Activated T-cell treated with anti-CD3 and anti-CD28 coated beads, Interleukin-2, amount 50 U/mL, for 24 hours (primary cell): ENCODE measurements at places on chromosomes 4 and X.

DNA sequence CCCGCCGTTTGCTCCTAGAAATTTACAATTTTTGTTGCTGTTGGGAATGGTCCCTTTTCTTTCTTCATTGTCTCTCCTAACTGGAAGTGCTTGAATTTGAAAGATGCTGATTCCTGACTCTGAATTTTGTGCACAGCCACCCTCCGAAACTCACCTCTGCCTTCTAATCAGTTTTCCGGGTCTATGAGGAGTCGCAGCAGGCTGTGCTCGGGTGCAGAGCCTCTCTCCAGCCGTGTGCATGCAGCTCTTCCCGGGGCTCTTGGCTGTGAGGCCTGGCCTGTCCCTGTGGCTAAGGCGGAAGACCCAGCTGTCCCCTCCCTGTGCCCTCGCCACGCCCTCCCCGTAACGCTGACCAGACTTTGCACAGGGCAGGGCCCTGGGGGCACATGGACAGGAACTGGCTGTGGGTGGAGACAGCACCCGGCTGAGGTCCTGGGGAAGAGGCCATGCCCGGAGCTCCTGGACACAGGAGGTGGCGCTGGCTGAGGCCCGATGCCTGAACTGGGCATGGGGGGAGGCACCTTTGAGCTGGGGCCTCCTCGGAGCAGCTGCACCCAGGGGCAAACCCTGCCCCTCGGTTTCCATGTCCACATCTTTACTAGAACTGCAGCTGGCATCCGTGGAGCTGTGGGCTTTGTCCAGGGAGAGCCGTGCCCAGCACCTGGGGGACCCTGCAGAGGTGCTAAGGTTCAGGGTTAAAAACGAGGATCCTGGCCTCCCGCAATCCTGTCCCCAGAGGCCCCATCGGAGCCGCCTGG, 32.6 kb upstream of the SPON2 start:
- peak; percentile 11 for DNase-seq

DNA sequence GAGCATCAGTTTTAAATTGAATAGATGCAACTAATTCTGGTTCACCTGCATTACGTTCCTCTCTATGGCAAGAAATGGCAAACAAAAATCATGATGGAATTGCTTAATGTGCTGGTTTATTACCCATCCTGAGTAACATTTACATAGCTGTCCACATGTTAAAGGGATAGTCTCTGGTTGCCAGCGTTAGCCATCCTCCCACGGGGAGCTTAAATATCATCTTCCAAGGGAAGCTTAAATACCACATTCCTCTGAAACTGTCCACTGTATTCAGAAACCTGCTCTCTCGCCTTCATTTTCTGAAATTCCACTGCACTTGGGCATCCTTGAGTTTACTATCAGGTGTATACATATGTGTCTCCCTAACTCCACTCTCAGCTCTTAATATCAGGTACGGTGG, 586.6 kb downstream of the TLL1 start:
- DNase-seq, result no peak

GRCh38 chr4:182863501-182863900, 53.7 kb downstream of the DCTD start:
- no peak for DNase-seq

GRCh38 chr4:126708716-126709115, 924.0 kb upstream of the INTU start:
- no peak for DNase-seq

DNA sequence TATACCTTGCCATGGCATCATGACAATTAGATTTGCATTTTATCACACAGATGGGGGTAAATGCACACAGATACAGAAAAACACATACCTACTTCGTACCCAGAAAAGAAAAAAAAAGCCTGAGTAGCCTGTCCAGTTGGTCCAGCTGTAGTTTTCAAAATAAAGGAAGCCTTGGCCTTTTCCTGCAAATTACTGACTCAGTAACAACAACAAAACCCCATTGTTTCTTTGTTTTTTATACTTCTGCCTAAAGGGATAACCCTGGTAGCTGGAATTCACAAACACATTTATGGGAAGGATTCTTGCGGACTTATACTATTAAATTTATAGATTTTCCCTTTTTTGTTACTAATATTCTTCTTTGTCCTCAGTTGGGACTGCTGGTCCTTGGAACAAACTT, 156.4 kb upstream of the PCDH10 start:
- no peak for DNase-seq

DNA sequence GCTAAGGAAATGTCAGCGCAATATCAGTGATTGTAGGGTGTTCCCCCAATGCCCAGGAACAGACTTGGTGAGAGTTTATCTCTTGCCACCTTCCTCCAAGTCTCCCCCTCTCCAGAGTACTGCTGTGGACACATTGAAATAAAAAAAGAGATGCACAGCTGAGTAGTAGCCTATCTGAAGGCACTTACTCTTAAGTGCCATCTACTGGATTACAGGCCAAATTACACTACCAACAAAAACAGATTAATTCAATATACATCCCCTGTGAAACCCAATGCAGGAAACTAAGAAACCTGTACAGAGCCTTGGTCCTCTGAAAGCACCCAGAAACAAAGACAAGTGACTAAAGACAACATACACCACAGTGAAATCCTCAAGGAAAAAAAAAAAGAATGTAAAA, 460.3 kb downstream of the ZIC3 start:
- DNase-seq, result no peak

- DNase-seq, result no peak
Measured at GRCh38 chr4:139534287-139534950, 21.6 kb downstream of the SETD7 start.

DNA sequence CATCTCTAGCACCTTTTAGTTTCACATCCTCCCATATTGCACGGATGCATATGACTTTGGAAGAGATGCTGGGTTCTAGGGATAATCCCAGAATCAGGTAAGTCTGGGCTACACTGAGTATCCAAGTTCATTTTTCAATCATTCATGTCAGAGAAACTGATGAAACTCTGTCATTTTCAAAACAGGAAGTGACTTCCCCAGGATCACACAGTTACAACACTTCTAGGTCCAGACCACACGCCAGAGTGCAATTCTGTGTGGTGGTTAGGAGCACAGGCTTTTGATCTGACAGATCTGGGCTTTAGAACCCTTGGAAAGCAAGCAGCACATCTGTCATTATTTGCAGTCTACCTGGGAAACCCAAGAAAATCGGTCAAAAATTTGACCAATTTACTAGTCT, 52.1 kb upstream of the CDKN2AIP start:
- DNase-seq, result no peak

DNA sequence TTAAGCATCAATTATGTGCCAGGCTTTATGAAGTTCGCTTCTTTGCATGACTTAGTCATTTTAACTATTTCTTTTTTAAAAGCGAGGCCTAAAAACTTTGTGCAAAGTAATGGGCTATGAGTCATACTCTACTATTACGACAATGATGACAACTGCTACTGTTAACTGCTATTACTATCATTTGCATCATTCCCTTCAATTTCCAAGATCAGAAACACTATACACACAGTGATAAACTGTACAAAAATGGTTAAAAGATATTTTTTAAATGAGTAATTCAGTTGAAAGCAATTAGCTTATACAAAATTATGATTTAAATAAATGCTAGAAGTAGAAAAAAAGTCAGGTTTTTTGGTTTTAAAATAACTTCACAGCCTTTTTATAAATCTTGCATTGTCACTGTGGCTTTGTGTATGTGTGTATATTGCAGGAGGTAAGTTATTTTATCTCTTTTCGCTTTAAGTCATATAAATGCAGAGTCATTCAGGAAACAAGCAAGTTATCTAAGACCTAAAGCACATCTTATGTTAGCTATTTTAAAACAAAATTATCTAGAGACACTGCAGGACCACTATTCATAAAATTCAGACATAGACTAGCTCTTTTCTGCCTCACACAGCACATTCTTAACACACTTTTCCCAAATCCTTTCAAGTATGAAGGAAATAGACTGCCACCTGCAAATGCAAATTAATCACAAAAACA, 18.5 kb upstream of the CXCL3 start:
- DNase-seq, result no peak

GRCh38 chrX:151516538-151517187, 46.8 kb upstream of the PASD1 start:
- no peak for DNase-seq

- no peak for DNase-seq
Measured at GRCh38 chr4:173091362-173091761, 77.2 kb upstream of the GALNT7 start.

DNA sequence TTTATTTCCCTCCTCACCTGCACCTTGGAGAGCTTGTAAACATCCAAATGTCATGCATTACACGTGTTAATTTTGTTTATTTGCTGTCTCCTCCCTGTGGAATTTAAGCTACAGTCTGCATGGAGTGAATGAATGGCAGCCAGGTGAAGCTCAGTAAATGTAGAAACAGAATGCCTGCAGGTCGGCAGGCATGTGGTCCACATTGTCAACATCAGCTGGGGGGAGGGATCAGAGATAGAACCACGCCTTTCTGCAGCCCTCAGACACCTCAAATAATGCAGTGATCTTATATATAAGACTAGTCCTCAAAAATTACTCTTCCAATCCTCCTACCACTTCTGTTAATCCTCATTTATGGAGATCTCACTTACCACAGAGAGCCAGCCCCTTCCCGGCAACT, 131.2 kb upstream of the KIT start:
- DNase-seq, result no peak

- no peak for DNase-seq
Measured at GRCh38 chrX:154693394-154693793, 40.0 kb upstream of the CTAG2 start.

- DNase-seq, result no peak
Measured at GRCh38 chrX:152138388-152138784, at the start of gene MAGEA10. Gene MAGEA10 (minus strand): TSS chrX:152138577. CDS start chrX:152135620, 2,957 bp downstream.

- no peak for DNase-seq
Measured at GRCh38 chr4:156101571-156101970, 147.9 kb upstream of the CTSO start.

DNA sequence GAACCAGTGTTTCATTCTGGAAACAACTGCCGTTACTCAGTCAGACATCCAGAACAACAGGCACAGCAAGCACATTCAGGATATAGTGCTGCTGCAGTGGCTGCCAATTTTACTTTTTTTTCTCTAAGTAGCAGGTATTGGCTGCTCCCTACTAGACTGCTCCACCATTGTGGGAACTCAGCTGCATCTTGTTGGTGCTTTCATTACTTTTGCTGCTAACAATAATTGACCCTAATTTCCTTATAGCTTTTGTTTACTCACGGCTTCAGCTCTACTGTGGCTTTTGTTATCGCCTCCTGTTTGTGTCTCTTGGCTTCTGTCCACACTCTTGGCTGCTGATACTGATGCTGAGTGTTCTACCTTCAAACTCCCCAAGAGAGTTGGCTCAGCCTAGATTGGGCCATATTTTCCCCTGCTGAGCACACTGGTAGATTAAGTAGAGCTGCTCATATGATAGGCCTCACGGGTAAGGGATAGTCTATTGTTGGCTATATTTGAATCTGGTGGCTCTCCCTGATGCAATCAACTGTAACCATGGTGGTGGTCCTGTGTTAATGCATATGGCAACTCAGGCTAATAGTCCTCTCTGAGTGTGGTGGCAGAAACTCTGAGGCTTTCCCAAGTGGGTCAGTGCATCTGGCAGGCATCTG, 44.5 kb upstream of the IL2 start:
- no peak for DNase-seq

DNA sequence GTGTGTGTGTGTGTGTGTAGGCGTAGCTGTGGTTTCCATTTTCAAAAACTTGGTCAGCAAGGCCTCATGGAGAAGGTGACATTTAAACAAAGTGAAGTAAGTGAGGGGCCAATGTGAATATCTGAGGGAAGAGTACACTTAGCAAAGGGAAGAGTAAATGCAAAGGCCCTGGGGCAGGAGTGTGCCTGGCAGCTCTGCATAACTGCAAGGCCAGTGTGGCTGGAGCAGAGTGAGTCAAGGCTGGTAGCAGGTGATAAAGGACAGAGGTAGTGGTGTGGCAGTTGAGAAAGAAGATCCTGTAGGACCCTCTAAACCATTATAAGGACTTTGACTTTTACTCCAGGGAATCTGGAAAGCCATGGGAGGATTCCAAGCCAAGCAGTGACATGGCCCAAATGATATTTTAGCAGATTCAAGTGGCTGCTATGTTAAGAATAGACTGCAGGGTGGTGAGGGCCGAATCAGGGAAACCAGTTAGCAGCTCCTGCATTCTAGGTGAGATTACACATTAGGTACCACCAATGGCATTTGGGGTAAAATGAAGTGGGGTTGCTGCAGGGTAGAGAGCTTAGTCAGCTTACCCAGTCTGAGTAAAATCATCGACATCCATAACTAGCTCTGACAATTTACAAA, 5.9 kb upstream of the TBC1D1 start:
- no peak for DNase-seq

DNA sequence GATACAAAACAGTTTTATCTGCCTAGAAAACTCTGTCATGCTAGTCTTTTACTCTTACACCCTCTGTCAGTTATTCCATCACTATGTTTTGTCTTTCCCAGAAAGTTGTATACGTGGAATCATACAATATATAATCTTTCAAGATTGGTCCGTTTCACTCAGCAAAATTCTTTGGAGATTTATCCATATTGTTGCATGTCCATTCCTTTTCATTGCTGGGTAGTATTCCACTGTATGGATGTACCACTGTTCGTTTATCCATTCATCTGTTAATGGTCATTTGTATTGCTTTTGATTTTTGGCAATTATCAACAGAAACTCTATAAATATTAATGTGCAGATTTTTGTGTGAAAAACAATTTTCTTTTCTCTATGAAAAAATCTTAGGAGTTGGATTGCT, 63.1 kb downstream of the GLUD2 start:
- DNase-seq, result no peak

GRCh38 chrX:47633689-47634590, 4.2 kb upstream of the CFP start:
- DNase-seq, result no peak

- no peak for DNase-seq
Measured at GRCh38 chr4:14752341-14753046, 249.8 kb upstream of the CPEB2 start.

GRCh38 chr4:176540814-176541213, 221.0 kb downstream of the SPCS3 start:
- DNase-seq, result no peak

DNA sequence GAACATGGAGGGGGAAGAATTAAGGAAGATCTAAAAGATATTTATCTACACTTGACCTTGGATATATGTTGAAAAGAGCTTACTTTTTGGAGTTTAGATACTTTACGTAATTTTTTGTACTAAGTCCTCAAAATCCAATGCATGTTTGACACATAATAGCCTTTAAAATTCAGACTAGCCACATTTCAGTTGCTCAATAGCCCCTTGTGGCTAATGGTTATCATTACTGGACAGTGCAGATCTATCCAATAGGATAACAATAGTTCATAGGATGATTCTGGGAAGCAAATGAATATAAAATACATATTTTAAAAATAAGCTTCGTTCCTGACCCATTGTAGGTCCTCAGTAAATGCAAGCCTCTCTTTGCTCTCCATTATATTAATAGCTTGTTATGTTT, 13.8 kb downstream of the AP1AR start:
- DNase-seq, result no peak

GRCh38 chr4:24588216-24588954, 4.0 kb upstream of the DHX15 start:
- DNase-seq, result no peak

DNA sequence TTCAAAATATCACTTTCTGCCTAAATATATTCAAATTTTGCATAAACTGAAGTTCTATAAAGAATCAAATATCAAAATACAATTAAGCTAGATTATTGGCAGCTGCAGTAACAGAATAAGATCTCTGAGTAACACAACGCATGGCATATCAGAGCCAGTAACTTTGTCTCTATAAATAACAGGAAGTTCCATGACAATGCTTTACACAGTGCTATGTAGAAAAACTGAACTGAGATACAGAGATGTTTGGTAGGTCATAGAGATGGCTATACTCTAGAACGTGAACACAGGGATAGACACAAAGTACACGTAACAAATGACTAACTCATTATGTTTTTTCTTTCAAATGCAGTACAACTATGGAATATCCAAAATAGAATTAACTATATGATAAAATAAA, 18.2 kb downstream of the UBE2D3 start:
- DNase-seq, result no peak
